Ascending aorta (tissue), 2 donors: ENCODE measurements at places on chromosomes 12 and 14.
A peak's percentile ranks its signal among the peaks of the same experiment; 100 is the strongest.

GRCh38 chr14:55580470-55581341 lies 699 bp downstream of the KTN1 start:
- DNase-seq = peak; percentile 72

- no peak for DNase-seq
These were observed 9.9 kb upstream of the PTHLH start for GRCh38 chr12:27982385-27982784.

- no peak for DNase-seq
These were observed 27.0 kb upstream of the HIGD1C start for GRCh38 chr12:50925342-50925651.

DNA sequence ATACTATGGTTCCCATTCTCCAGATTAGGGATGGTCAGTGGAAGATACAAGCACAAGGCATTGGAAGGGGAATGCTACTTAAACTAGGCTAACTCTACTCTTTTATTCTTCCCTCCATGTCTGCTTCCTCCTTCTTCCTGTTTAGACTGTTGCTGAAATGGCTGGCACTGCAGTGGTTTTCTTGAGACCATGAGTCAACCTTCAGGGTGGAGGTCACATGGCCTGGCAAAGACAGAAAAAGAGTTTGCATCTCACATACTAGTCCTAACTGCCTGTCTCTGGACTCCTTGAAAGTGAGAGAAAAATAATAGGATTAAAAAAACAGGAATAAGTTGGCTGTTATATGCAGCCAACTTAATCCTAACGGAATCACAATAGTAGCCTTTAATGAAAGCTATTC lies 37.0 kb downstream of the ALDH1L2 start:
- DNase-seq = no peak

- DNase-seq = no peak
These were observed 13.7 kb downstream of the TRMT61A start for GRCh38 chr14:103542605-103543088.

- no peak for DNase-seq
These were observed 4.3 kb downstream of the DLST start for GRCh38 chr14:74886001-74886400.

GRCh38 chr12:47944685-47945340 lies 18.6 kb upstream of the TMEM106C start:
- DNase-seq = no peak

DNA sequence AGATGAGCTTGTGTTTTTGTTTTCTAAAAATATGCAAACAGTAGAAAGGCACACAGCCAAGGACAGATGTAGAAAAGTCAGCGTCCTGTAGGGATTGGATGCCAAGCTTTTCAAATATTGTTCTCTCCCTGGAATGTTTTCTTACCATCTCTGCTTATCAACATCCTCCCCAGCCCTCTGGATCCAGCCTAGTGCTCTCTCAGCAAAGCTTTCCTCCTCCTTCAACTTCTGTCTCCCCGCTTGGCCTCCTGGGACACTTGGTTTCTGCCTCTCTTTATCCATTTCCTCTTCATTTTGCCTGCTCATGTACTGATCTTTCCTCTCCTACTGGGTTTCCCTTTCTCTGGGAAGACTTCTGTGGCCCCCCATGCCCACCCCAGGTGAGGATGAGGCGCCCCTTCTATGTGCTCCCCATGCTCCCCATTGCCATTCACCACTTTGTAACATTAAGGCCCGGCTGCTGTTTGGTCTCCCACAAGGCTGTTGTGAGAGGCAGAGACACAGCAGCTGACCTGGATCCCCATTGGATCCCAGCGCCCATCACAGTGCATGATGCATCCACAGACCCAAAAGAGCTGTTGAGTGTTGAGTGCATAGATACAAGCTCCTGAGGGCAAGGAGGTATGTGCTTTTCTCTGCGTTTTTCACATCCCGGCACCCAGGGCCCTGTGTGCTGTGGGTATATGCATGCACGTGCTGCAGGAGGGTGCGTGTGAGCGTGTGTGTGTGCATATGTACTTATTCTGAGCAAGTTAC lies 38.2 kb downstream of the EVL start:
- no peak for DNase-seq

DNA sequence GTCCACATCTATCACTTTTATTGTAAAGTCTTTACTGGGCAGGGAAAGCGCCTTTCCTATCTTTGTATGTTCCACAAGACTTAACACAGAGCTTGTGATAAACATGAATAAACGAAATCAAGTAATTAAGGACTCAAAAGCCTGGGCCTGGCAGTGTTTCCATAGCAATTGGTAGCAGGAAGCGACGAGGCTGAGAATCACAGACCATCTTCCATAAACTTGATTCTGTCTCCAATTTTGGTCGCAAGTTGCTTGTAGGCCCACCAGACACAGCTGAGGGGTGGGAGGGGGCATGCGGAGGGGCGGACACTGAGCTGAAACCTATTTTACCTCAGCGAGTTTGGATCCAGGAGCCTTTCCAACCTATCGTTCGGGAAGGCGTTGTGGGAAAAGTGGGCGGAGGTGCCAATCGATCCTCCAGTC lies 302 bp downstream of the CCDC38 start:
- DNase-seq = no peak

- DNase-seq = no peak
These were observed 318.1 kb downstream of the AEBP2 start for GRCh38 chr12:19757317-19757877.

GRCh38 chr14:85947461-85948139 lies 417.7 kb downstream of the FLRT2 start:
- DNase-seq = no peak

GRCh38 chr14:93034671-93034994 lies 81.1 kb downstream of the ITPK1 start:
- no peak for DNase-seq

- DNase-seq = no peak
These were observed 1216.4 kb upstream of the USP15 start for GRCh38 chr12:61043838-61044237.

- no peak for DNase-seq
These were observed 14.0 kb downstream of the ULK1 start for GRCh38 chr12:131908092-131909080.

GRCh38 chr12:8045952-8046944 lies 13.7 kb downstream of the FOXJ2 start:
- DNase-seq = peak; percentile 90

GRCh38 chr12:58441483-58441882 lies 478.8 kb downstream of the LRIG3 start:
- DNase-seq = no peak

- DNase-seq = no peak
These were observed 33.1 kb downstream of the MAPK1IP1L start for GRCh38 chr14:55084401-55085059.

DNA sequence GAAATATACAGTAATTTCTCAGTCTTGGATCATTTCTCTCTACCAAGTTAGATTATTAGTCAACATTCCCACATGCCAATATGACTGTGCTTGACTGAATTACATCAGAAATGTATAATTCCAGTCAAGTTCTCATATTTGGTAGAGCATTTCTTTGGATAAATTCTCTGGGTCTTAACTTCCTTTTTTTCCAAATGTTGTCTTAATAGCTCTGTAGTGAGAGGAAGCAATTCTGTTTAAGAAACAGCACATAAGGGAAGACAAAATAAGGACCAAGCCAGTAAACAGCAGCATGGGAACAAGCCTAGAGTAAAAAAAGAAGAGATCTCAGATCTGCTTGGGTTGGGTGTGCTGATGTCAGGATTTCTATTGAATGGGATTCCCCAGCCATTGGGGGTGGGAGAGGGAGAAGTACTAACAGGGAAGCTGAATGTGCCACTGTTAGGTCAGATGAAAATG lies 14.2 kb upstream of the DYRK2 start:
- DNase-seq = no peak

GRCh38 chr12:122895320-122895703 lies 612 bp downstream of the VPS37B start:
- DNase-seq = no peak

- DNase-seq = no peak
These were observed 222.0 kb downstream of the PPM1H start for GRCh38 chr12:62712681-62713573.

DNA sequence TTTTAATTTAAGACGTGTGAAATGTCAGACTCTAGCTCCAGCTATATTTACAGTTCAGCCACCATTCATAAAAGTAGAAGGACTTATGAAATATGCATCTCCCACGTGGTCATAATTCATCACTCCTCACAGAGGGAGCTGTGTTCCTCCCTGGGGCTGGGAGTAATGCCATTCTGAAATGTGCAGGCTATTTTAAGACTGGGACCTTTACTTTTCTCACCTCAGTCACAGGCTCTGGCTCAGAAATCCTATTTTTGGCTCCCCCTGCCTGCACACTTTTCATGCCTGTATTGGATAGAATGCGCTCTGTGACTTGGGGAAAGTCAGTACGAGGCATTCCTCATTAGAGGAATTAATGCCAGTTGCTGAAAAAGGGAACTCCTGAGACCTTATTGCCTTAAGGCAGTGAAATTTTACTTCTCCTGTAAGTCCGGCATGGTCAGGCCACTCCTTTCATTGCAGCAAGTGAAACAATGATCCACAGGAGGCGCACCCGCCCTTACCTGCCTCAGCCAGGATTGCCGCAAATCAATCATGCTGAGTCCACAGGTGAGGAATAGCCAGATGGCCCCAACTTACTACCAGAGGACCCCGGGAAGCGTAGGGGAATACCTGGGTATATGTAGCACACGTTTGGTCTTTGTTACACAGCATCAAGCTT lies 1133.2 kb upstream of the TMEM132C start:
- DNase-seq = no peak

DNA sequence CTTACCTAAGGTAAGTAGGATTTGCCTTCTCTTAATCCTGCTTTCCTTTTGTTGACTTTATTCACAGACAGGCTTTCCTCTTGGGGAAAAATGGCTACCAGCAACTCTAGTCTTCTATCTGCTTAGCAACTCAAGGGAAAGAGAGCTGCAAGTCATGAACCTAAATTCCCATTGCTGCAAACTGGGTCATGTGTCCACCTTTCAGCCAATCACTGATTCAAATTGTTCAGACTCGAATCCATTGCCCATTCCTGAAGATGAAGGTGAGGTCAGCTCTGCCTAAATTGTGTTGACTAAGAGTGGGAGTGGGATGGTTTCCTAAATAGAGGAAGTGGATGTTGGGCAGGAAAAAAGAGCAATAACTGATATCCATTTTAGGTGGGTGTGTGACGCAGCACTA lies 7.7 kb downstream of the FBXW8 start:
- no peak for DNase-seq

DNA sequence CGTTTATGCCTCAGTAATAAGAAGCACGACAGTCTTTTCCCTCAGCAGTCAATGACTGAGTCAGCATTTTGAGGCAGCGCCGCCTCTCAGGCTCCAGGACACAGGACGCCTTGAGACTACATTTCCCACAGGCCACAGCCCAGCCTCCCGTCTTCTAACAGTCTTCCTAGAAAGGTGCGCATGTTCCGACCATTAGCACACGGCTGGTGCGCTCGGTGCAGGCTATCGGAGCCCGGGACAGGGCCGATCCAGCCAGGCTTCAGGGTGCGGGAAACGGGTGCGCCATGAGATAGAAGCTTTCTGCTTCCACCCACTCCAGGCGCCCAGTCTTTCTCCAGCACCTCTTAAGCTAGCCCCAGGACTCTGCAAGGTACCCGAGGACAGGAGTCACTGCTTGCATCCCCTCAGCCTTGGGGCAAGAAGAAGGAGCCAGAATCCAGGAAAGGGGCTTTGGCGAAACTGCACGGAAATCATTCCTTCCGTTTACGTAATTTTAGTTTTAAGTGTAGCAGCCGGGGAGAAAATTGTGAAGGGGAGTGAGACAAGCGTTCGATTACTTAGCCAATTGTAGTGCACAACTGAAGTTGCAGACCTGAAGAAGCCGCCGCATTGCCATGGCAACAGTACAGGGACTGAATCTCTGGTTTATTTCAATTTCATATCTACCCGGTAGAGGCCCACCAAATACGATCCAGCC lies 54.0 kb downstream of the ZNF641 start:
- DNase-seq = peak; percentile 32

DNA sequence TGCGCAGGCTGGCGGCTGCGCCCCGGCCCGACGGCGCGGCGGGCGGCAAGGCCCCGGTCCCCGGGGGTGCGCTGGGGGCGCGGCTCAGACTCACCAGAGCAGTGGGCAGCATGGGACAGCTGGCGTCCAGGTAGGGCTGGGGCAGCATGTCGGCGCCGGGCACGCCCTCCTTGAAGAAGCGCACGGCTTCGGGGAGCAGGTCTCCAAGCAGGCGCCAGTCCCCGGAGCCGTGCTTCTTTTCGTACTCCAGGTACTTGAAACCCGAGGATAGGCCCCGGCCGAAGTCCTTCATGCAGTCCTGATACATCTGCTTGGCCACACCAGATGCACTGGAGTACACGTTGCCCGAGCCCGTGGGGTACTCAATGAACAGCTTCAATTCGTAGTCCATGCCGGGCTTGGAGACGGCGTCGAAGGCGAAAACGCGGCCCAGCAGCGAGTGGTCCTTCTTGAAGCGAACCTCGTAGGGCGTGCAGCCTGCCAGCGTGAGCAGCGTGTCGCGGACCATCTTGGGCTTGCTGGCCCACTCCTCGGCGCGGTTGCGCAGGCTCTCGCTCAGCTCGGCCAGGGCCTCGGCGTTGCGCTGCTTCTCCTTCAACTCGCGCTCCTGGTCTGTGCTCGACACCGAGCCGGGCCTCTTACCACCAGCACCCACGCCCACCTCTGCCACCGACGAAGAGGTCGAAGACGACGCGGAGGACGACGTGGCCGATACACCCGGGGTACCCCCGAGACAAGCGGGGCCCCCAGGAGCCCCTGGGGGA lies 2.2 kb downstream of the IRF2BPL start:
- DNase-seq = no peak

- no peak for DNase-seq
These were observed 20.1 kb downstream of the BICD1 start for GRCh38 chr12:32126720-32127119.

DNA sequence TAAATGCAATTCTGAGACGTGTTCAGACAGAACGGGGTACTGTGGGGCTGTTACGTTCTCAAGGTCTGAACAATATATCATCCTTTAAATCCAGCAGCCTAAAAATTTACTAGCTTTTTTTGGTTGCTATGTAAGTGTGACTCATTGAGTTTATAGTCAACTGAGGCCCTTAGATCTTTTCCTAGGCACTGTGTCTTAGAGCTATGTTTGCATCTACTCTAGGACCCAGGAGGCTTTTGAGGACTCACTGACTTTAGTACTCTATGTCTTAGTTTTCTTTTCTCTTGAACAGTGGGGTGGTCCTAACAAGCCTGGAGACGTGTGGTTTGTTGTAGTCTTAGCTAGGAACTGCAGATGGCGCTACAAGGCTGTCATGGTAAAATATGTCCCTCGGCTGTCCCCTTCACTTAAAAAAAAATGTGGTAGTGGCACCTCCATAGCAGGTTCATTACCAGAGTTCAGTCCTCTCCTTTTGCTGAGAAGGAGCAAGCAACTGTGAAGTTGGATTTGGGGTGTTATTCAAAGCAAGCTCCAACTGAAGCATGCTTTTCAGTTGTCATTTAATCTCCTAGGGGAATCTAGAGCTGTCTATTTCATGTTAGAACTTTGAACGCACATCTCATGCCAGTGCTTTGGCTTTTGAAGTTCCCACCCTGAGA lies 8.7 kb upstream of the SPATS2 start:
- no peak for DNase-seq
